ENCODE measurements at places on chromosomes 16 and 17.

GRCh38 chr16:22771551-22771950, 42.4 kb upstream of the HS3ST2 start:
- DNase-seq = no peak

- no peak for DNase-seq
Measured at GRCh38 chr16:79640513-79641360, 40.2 kb upstream of the MAF start.

GRCh38 chr16:64887651-64888050, 234.2 kb downstream of the CDH11 start:
- DNase-seq = no peak

- DNase-seq = no peak
Measured at GRCh38 chr17:79691931-79692330, 38.8 kb upstream of the ENPP7 start.

DNA sequence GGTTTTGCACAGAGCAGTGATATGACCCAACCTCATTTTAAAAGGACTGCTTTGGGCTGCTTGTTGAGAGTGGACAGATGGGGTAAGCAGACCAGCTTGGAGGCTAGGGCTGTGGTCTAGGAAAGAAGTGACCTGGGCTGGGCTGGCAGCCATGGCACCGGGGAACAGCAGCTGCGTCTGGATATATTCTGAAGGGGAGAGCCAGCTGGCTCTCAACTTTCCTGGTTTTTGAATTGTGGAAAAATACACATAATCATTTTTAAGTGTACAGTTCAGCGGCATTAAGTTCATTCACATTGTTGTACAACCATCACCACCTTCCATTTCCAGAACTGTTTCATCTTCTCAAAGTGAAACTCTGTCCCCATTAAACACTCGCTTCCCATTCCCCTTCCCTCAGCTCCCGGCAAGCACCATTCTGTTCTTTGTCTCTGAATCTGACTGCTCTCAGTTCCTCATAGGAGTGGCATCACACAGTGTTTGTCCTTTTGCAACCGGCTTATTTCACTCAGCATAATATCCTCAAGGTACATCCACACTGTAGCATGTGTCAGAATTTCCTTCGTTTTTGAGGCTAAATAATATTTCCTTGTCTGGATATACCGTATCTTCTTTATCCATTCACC, 113.2 kb downstream of the SPECC1 start:
- no peak for DNase-seq

- no peak for DNase-seq
Measured at GRCh38 chr16:50371036-50371716, 2.4 kb upstream of the BRD7 start.

DNA sequence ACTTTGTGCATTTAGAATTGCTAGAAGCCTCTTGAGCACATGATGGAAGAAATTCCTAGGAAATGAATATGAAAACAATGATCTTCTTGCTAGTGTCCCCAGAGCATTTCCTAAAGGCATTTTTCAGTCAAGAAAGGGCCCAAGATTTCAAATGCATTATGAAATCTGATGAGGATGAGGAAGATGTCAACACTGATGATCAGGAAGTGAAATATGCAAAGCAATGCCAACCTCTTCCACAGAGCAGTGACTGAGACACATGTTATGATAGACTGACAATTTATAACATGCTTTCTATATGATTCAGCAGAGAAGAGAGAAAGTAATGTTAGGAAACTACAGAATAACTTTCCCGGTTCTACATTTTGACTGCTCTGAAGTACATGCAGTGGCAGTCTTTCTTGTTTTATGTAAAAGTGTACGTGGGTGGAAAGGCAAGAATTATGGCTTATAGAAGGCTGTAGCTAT, 859.1 kb upstream of the GOT2 start:
- DNase-seq = no peak

GRCh38 chr17:39920218-39921210, 2.1 kb upstream of the GSDMB start:
- no peak for DNase-seq

DNA sequence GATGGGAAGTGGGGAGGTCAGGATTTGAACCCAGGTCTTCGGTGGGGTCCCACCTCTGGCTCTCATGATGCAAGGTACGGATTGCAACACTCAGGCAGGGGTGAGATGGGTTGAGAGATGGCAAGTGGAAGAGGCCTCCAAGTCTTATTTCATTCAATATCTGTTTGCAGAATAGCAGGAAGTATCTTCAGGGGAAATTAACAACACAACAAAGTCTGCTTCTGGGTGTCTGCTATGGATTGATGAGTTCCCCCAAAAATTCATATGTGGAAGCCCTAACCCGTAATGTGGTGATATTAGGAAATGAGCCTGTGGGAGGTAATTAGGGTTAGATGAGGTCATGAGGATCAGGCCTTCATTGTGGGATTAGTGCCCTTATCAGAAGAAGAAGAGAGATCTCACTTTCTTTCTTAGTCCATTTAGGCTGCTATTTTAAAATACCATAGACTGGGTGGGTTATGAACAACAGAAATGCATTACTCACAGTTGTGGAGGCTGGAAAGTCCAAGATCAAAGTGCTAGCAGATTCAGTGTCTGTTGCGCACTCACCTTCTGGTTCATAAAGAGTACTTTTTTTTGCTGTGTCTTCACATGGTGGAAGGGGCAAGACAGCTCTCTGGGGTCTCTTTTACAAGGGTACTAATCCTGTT, 4.4 kb upstream of the CD300H start:
- no peak for DNase-seq

DNA sequence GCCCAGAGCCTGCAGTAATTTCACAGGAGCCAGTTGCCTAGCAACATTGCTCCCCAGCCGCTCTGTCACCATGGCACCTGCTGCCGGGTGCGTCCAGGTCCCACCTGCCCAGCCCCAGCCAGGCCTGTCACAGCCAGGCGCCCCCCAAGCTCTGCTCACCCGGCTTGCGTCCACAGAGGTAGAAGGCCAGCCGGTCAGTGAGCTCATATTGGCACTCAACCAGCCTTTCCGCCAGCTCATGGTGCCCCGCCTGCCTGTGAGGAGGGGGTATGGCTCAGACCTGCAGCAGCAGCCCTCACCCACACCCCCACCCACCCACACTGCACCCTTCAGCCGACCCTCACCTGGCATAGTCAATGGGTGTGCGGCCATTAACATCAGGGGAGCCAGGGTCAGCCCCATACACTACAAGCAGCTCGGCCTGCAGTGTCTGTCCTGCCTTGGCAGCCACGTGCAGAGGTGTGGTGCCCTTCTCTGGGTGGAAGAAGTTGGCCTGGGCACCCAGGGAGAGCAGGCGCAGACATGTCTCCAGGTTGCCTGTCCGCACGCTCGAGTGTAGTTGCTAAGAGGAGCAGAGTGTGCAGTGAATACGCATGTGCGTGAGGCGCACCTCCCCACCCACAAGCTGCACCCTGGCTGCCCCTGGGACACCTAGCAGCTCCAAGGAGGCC, 7.7 kb downstream of the GIT1 start:
- DNase-seq = no peak

DNA sequence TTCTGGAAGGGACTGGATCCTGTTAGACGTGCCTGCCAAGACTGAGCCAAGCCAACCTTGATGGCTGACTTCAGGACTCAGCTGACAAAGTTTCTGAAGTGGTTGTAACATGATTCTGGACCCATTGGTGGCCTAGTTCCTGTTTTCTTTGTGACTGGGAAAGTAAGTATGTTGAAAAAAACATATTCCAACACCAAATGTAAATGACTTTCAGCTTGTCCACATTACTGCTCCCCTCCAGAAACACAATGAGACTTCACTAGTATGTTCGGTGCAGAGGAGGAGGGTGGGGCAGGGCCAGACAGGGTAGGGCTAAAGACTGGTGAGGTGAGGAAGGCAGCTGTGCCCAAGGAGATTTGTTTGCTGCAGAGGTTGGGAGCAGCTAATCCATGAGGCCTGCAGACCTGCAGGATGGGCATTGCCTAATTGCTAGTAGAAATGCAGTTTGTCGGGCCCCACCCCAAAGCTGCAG, 26.4 kb downstream of the NMT1 start:
- DNase-seq = no peak

GRCh38 chr17:36094746-36095145, 4.8 kb upstream of the CCL3 start:
- DNase-seq = no peak

DNA sequence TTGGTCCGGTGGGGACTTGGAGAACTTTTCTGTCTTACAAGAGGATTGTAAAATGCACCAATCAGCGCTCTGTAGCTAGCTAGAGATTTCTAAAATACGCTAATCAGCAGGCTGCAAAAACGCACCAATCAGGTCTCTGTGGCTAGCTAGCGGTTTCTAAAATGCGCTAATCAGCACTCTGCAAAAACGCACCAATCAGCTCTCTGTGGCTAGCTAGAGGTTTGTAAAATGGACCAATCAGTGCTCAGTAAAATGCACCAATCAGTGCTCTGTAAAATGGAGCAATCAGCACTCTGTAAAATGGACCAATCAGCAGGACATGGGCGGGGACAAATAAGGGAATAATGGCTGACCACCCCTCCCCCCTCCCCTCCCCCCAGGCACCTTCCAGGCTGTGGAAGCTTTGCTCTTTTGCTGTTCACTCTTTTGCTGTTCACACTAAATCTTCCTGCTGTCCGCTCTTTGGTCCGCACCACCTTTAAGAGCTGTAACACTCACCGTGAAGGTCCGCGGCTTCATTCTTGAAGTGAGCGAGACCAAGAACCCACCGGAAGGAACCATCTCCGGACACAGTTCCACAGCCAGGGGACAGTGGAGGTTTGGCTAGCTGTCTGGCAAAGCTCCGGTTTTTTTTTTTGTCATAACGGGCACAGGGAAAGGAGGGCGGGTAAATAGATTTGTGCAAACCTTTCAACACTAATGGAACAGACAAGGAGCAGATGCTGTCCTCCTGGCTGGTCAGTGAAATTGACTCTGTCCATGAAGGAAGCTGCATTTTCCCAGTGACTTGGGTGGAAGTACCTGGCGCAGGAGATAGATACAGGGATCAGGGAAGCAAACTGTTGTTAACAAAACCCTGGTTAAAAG, 8.3 kb downstream of the PITPNC1 start:
- no peak for DNase-seq

DNA sequence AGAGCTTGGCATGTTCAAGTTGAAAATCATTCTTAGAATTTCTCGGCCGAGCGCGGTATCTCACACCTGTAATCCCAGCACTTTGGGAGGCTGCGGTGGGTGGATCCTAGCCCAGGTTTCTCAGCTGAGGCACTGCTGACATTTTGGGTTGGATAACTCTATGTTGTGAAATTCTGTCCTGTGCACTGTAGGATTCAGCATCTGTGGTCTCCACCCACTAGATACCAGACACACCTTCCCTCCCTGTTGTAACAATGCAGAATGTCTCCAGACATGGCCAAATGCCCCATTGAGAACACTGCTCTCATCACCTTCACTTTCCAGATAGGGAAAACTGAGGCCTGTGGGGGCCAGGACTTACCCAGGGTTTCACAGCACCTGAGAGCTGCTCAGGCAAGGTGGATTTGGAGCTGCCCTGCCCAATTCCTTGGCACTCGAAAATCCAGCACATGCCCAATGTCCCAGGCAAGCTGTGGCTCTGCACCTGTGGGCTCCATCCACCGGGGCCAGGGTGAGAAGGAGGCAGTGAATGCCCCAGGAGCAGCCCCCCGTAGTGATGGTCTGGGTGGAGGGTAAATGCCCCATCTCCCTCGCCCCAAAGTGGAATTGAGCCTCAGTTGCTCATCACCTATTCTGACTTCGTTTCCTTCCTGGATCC, 20.2 kb upstream of the TVP23A start:
- no peak for DNase-seq

DNA sequence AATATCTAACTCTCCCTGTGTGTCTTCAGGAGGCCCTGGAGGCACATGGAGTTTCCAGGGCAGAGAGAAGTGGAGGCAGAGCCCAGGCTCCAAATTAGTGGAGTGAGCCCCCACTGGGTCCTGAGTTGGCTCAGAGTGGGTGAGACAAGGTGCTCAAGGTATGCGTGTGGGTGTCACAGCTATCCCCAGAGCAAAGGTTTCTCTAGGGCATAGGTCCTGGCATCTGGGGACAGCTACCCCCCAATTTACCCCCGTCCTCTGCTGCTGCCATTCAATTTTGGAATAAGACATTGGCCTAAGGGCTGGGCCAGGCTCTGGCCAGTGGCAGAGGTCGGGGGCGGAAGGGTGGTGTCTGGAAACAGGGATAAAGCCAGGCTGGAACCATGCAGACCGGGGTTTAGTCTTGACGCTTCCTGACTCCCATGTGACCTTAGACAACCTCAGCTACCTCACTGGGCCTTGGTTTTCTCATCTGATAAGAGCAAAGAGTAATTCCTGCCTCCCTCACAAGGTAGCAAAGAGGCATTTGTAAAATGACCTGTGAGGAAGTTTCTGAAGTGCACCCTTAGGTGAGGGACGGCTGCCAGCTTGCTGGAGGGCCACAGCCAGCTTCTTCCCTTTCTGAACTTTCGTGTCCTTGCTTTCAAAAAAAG, 78.2 kb upstream of the TMEM97 start:
- no peak for DNase-seq

- DNase-seq = no peak
Measured at GRCh38 chr17:8960325-8961140, 5.0 kb downstream of the PIK3R5 start.

All from KG1 (cell line).